Epithelial cell of proximal tubule (primary cell): ENCODE measurements at places on chromosomes 11 and 22. TPM values are rescaled to one million over a fixed set of nuclear protein-coding genes. Genes with fewer than 3 reads are reported as not detected.

- no peak for DNase-seq
Measured at GRCh38 chr22:19127329-19128008, 3.6 kb upstream of the TSSK2 start.

- DNase-seq = no peak
Measured at GRCh38 chr11:126797457-126798169, 203.0 kb downstream of the KIRREL3 start.

DNA sequence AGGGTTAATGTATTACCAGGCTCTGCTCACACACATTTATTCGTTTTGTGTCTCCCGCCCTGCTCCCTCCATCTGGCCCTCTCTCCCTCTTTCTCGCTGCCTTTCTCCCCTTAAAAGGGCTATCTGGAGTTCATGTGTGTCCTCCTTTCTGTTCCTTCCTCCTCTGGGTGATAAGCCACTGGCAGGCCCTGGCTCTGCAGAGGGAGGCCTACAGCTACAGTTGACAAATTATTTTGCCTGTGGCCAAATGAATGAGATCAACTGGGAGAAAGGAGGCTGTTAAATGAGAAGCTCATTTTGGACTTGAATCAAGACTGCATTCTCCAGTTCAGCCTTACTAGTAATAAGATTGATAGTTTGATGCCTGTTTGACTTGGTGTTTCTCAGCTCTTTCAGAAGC lies 17.5 kb upstream of the OPCML start:
- no peak for DNase-seq

The PATE2 gene
- 0.07 TPM in 1 of 2 replicates, not detected in the other for total RNA-seq

GRCh38 chr11:61403658-61404057 lies 11.3 kb downstream of the TMEM216 start:
- DNase-seq = no peak

GRCh38 chr11:26537341-26537740 lies 34.7 kb downstream of the MUC15 start:
- no peak for DNase-seq
